ENCODE measurements at places on chromosomes 11 and 22.

DNA sequence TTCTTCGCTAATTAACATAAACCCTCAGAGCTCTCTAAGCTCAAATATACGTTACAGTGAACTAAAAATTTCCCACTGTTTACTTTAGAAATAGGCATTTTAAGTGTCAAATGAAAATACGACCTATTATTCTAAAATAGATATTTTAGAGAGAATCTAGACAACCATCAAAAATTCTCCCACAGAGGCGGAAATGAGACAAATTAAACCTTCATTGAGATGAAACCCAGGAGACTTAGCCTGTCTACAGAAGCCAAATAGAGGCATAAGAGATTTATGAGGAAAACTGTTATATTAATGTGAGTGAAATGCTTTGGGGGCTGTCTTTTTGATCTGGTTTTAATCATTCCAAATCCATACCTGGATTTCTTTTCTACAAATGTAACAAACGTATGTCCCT is 232.0 kb upstream of the GRIA4 start:
- DNase-seq, result no peak

GRCh38 chr11:78902771-78903507 is 328.3 kb upstream of the NARS2 start:
- no peak for DNase-seq

DNA sequence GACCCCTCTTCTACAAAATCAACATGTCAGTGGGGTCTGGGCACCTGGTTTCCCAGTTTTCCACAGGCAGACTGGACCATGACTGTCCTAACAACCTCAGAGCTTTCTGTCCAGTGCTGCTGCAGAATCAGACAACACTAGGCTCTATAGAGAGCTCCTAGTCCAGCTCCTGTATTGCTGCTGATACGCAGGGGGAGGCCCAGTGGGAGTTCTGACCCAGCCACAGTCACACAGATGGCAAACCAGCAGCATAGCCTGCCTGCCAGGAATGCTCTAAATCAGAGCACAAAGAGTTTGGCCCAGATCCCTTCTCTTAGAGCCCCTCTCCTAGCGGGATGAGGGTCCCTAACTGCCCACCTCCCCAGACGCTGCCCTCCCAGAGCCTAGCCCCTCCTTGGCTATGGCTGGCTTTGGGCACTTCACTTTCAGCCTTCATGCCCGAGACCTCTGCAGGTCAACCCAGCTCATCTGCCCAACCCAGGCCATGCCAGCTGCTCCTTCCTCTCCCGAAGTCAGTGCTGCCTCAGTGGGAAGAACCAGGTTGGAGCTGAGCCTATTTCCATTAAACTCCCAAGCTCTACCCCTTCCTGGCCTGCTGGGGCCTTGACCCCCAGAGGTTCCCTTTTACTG is 15.8 kb upstream of the SLCO2B1 start:
- DNase-seq, result no peak

- DNase-seq, result no peak
Measured at GRCh38 chr22:17928391-17928790, 96.0 kb downstream of the MICAL3 start.

GRCh38 chr11:40054631-40055030 is 1404.8 kb downstream of the LRRC4C start:
- DNase-seq, result no peak

DNA sequence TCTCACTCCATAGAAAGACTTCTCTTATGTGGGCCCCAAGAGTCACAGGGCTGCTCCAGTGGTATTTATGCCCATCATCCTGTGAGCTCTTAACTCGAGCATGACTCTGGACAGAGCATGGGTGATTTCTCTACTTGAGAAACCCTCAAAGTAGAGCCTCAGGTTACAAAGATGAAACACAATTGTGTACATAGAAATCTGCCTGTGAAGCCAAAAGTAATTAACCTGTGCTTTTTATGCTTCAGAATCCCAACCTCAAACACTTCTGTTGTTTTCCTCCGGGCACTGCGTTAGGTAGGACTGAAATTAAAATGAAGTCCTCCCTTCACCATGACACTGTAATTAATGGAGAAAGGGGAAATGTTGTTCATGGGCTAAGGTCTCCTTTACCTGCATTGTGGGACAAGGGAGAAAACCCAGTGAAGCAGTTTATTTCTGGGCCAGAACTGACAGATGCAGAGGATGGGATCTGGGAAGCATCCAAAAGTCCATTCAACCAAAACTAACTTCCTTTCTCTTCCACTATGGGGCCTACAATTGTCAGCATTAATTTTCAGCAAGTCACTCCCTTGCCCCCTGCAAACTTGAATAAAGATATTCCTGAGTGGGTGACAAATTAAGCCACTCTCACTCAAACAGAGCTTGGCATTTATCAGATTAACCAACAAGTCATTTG is 24.1 kb upstream of the POU2AF1 start:
- peak; percentile 72 for DNase-seq

DNA sequence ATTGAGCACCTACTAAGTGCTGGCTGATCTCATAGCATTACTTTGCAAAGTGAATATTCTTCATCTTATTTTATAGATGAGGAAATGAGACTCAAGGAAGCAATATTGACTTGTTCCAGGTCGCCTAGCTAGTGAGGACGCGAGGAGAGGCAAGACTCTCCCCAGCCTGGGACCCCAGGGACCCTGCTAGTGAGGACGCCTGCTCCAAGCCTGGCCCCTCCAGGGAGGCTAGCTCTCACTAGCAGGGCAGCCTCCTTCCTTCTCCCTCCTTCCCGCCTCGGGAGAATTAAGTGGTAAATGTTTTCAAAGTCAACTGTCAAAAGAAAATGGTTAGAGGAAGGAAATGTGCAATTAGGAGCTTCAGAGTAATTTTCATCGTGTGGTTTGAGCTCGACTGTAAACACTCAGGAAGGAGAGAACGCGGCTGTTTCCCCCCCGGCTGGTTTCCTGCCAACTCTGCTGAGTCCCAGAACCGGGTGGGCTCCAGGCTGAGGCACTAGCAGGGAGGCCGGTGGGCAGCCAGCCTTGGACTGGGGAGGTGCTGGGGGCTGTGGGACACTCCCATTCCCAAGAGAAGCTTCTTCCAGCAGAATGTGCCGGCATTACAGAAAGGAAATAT is 17.9 kb downstream of the MYEOV start:
- peak; percentile 58 for DNase-seq

Measured in renal pelvis (tissue), 12 donors.